ENCODE measurements at places on chromosomes 12 and 14.
A peak's percentile ranks its signal among the peaks of the same experiment; 100 is the strongest.

DNA sequence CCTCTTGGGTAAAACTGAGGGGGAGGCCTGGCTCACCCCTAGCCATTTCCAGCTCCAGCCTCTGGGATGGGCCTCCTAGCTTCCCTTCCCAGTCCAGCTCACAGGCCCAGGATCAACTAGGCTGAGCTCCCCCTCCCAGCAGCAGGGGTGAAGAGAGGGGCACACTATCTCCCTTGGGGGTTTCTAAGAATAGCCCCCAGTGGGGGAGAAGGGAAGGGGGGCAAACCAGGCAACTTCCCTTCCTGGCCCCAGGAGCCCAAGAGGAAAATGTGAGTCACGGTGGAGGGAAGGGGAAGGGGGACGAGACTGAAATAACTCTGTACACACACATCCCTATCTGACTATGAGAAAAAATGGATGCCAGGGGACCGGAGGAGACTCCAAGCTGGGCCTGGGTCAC lies 9.0 kb downstream of the ADCY6 start:
- no peak for DNase-seq

GRCh38 chr12:131832321-131833231 lies 4.4 kb downstream of the MMP17 start:
- DNase-seq, result no peak

DNA sequence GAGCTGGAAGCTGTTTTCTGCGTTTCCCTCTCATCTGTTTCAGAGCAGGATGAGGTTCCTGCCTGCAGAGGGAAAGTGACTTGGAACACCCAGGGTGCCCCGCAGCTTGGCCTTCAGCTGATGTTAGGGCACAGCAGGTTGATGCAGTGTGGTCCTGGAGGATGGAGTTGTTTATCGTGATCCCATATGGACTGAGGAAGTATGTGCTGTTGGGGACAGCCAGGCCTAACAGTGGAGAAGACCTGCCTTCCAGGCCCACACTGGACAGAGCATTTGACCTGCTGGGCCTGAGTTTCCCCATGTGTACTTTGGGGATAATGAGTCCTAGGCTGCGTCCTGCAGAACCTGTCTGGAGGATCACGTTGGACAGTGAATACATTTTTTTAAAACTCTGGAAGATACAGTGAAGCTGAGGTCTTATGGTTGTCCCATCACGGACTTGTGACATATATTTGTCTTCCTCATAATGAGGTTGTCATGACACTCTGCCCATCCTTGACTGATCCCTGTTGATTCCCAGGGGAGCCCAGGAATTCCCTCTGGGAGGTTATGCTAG lies 12.8 kb downstream of the SERPINA1 start:
- no peak for DNase-seq

DNA sequence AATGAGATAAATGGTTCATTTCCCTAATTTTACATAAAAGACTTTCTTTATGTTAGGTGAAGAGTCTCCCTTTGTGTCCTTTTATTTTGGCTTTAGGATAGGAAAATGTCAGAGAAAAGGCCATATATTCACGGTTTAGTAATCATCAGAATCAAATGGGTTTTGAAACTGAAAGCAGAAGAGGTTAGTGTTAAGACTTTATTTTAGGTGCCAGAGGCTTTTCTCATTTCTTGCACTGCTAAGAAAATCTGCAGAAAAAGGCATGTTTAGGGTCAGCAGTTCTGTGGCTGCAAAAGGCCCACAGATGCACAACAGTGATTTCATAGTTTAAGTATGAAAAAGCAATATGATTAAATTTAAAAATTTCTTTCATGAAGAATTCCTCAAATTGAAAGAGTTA lies 80.4 kb upstream of the SINHCAF start:
- DNase-seq, result no peak

- no peak for DNase-seq
Measured at GRCh38 chr14:75983019-75983358, 1.2 kb upstream of the TGFB3 start.

- no peak for DNase-seq
Measured at GRCh38 chr12:89862511-89863445, 154.1 kb upstream of the ATP2B1 start.

DNA sequence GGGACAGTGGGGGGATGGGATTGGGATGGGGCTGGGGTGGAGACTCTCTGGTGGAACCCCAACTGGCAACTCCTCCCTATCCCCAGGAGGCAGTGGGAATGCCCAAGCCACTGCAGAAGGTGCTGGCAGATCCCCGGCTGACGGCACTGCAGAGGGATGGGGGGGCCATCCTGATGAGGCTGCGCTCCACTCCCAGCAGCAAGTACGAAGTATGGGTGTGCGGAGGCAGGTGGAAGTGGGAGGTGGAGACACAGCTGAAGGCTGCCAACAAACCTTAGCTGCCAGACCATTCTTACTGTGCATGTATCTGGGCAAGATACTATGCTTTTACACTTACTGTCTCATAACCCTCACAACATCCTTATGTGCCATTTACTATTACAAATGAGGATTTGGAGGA lies 8.2 kb downstream of the ARHGEF40 start:
- no peak for DNase-seq

GRCh38 chr12:8032242-8033152 lies at the start of gene FOXJ2:
TSS of gene FOXJ2 (plus strand) at chr12:8032716. CDS start at chr12:8039833, 7,117 bp downstream.
- DNase-seq, result peak; percentile 57

- DNase-seq, result no peak
Measured at GRCh38 chr12:2679068-2679815, 115.5 kb upstream of the FKBP4 start.

DNA sequence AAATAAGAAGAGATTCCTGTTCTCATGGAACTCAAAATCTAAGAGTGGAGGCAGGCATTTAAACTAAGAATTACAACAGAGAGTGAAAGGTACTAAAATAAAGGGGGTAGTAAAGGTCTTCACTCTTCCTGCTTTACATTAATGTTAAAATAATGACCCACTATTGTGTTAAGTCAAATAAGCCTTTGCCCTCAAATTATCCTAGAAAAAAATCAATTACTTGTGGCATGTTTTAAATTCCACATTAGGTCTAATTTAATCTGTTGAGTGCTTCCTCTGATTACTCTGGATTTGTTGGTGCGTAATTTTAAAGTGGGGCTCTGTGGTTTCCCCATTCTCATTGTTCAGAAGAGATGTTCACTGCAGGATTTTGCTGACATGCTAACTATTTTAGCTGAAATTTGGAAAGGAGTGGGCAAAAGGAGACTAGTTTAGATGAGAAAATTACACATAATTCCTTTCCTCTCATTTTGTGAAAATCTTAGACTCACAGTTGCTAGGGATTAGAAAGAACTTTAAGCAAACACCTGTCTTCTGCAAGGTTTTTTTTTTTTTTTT lies 35.5 kb downstream of the BTG1 start:
- DNase-seq, result no peak

DNA sequence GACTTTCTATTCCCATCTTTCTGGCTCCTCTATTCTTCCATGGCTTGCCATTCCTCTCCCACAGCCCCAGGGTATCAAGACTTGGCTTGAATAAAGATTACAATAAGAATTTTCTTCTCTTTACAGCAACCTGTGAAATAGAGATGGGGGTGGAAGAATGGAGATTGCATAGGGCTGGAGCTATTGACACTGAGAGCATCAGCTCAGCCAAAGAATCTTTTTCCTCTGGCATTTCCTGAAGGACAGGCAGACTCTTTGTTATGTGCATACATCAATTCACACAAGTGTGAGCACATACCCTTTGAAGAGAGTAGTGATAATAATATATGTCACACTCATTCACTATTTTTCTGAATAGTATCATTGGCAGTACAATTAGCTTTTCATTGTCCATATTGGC lies 4.7 kb downstream of the RNASE11 start:
- no peak for DNase-seq

GRCh38 chr12:95291501-95291900 lies 73.9 kb downstream of the VEZT start:
- no peak for DNase-seq

DNA sequence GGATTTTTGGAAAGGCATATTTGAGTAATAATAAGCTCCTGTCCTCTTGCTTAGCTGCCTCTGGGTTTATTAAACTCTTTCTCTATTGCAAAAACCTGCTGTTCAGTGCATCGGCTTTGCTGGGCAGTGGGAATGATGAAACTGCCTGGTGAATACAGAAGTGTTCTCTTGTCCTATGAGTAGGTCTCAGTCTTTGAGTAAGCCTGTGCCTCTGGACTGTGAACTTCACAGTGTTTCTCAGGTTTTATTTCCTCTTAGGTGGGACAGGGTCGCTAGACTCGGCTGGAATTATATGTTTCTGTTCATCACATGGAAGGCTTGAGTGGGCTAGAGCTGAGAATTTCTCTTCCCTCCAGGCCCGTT lies 46.4 kb downstream of the CRADD start:
- DNase-seq, result no peak

GRCh38 chr12:91846466-91847055 lies 299.1 kb downstream of the BTG1 start:
- DNase-seq, result no peak

DNA sequence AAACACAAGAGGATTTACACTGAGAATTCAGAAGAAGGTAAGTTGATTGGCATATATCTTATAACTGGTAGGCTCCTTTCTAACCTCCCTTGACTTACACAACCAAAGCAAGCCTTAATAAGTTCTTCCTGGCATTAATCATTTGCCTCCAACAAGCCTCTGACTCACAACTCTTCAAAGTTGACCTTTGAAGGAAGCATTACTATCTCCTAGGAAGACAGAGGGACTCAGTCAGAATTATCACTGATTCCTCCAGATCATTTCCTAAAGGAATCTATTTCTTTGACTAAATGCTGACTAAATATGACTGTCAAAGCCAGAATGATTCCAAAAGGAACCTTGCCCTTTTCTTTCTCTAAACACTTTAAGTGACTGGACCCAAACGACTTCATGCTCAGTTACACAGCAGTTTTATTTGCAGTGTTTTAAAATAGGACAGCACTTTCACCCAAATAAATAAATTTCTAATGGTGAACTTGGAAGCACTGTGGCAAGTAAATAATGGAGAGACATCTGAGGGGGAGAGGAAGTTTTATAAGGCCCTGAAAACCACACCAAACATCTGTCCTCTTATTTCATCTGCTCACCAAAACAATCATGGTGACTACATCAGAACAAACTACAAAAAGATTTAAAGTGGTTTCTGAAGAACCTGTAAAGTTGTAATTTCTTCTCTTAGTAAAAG lies 128.2 kb downstream of the KLHL28 start:
- no peak for DNase-seq

DNA sequence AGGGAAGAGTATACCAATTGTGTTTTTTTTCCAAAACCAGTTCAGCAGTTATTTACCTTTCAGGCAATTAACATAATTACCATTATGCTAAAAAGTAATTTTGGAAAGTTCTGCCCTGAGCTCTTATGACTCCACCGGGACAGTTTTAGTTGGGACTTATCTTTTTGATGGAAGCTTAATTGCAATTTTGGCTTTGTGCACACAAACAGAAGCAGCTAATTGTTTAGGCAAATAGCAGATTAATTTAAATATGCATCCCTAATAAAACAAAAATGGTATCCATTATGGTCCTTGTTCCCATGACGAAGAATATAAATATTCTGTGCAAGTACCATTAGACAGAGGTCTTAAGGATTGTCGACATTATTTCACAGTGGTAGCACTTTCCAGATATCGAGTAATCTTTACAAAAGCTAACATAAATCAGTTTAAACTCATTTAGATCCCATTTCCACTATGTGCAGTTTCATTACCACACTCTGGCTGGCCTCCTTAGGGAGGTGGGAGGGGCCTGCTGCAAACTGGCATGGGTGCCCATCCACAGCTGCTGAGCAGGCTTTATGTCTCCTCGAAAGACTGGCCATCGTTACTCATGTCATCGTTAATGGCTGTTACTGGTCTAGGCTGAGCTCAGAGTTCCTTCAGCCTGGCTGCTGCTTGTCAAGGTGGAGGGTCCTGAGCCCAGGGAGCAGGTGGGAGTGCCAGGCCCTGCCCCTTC lies 68.2 kb downstream of the FBXW8 start:
- DNase-seq, result no peak

DNA sequence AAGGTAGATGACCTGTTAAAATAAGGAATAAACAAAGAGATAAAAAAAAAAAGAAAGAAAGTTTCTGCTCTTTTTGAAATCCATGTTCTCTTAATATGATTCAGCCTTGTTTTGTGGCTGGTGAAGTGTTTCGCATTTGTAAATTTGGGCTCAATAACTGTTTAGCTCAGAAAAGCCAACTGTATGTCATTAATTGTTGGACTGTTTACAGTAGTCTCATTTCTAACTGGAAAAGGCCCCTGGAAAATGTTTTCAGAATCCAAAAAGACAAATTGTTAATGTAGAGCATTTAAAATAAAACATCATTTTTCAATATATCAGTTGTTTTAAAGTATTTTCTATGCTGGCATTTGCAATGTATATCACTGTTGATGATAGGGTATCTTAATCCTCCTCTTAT lies 47.4 kb upstream of the DYRK2 start:
- DNase-seq, result no peak

GRCh38 chr14:58517592-58517991 lies 90.1 kb downstream of the KIAA0586 start:
- no peak for DNase-seq

- no peak for DNase-seq
Measured at GRCh38 chr14:40004871-40005500, 572.8 kb upstream of the FBXO33 start.

DNA sequence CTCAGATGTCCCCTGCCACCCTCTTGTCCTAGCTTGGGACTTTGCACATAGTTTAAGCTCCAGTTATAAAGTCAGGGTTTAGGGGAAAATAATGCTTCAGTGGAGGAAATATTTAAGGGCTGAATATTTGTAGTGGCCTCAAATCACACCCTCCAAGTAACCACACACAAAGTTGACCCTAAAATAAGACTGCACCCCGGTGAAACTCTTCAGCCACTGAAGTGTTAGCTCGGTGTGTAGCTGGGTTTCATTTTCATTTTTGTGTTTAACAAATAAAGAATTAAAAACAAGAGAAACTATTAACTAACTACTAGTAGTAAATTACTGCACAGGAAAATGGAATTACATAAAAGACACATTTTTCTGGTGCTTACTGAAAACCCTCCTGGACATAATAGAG lies 14.8 kb upstream of the BCL11B start:
- no peak for DNase-seq

DNA sequence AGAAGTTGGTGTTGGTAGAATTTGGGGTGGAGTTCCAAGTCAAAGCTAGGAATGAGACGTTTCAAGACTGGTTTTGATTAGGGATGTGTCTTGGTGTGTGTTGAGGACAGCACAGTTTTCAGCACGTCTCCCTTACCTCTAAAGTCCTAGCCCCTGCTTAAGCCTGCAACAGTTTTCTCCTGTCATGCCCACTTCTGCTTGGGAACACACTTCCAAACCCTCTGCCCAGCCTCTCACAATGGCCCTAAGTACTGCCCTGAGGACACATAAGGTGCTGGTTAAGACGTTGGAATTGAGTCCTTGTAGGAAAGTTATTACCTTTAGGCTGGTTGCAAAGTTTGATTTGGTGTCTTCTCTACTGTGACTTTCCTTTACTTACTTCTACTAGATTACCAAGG lies 710 bp upstream of the BMAL2 start:
- DNase-seq, result no peak

DNA sequence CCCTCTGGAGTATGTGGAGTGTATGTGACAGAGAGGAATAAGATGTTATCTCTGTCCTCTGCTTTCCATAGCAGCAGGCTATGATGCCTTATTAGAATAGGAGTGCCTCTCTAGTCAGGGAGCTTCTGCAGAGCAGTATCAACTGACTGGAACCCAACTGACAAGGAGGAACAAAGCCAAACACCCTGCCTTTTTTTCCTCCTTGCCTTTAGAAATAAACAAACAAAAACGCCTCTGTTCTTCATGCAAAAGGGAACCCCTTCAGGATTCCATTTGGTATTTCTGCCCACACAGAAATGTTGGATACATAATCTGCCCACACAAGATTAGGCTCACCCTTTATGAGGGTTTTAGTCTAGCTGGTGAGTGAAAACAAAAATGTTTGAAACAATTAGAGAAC lies 50.3 kb downstream of the VRK1 start:
- DNase-seq, result no peak

- DNase-seq, result no peak
Measured at GRCh38 chr12:58732894-58733293, 187.4 kb downstream of the LRIG3 start.
